Activated T-cell treated with anti-CD3 and anti-CD28 coated beads for 24 hours (primary cell): ENCODE measurements at places on chromosomes 6 and 20.

DNA sequence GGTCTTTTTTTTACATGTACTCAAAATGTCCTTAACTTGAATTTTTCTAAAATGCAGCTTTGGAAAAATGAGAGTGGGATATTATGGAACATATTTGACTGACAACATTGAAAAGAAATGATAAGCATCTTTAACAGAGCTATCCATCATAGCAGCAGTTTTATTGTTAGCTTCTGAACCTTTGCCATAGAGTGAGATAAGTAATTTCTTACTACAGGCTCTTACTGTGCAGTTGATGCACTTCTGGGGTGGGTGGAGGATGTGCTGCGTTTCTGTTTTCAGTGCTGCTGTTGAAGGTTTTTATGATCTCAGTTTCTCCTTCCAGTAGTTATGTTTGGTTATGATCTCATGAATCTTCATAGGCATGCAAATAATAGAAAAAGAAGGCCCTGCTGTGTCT is 267.0 kb downstream of the TMEM242 start:
- peak; percentile 37 for DNase-seq

- DNase-seq, result peak; percentile 70
Observed at GRCh38 chr6:139323511-139324300, 31.9 kb upstream of the TXLNB start.

- DNase-seq, result no peak
Observed at GRCh38 chr6:122372647-122373046, 26.8 kb upstream of the HSF2 start.

GRCh38 chr6:144411531-144412165 is 126.5 kb downstream of the UTRN start:
- no peak for DNase-seq

- no peak for DNase-seq
Observed at GRCh38 chr6:35173427-35174087, 32.4 kb upstream of the TCP11 start.

DNA sequence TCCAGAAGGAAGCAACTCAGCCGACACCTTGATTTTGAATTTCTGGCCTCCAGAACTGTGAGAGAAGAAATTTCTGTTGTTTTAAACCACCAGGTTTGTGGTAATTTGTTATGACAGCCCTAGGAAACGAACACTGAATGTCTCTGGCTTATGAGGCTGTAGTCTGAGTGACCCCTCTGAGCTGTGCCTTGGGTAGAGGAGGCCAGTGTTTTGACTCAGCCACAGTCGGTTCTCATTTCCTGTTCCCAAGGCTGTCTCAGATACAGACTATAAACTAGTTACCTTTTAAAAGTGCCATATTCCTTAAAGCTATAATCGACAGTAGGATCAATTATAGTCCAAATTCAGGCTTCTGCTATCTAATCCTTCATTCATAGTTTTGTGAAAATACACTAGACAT is 391.2 kb upstream of the MAP3K7 start:
- no peak for DNase-seq

GRCh38 chr6:5752391-5752680 is 254.4 kb downstream of the NRN1 start:
- no peak for DNase-seq

DNA sequence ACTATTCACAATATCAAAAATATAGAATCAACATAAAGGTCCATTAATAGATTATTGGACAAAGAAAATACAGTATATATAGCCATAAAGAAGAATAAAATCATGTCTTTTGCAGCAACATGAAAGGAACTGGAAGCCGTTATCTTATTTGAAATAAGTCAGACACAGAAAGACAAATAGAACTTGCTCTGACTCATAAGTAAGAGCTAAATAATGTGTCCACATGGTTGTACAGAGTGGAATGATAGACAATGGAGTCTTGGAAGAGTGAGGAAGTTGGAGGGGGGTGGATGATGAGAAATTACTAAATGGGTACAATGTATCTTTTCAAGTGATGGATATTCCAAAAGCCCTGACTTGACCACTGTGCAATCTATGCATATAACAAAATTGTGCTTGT is 613.5 kb downstream of the PHF3 start:
- DNase-seq, result no peak

- no peak for DNase-seq
Observed at GRCh38 chr6:167745670-167746389, 80.9 kb upstream of the AFDN start.

DNA sequence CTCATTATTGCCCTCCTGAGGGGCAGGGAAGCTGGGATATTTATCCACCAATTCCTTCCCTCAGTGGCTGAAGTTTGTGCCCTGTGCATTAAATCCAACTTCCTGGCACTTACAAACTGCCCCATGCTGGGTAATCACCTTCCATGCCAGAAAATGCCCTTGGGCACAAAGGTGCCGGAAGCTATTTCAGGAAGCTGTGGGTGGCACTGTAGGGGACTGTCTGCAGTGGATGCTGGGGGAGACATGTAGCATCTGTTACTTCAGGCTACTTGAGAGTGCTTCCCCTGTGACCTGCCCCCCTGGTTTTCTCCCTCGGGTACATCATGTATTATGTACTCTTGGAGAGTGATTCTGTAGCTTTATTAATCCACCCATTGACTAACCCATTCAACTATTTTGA is 24.7 kb upstream of the RALGAPA2 start:
- no peak for DNase-seq

DNA sequence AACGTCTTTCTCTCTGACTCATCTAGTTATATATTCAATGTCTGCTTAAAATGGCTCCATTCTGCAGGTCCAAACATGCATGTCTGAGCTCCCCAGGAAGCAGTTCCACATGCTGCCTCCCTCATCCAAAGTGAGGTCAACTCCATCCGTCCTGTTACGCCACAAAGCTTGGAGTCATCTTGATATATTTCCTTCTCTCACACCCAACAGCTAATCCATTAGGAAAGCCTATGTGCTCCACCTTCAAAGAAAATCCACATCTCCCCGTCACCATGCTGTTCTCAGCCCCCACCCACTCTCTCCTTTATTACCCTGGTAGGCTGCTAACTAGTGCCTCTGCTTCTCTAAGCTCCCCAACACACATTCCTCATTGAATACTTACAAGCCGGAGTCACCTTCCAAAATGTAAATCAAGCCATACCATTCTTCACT is 130.2 kb upstream of the SYNDIG1 start:
- DNase-seq, result no peak

DNA sequence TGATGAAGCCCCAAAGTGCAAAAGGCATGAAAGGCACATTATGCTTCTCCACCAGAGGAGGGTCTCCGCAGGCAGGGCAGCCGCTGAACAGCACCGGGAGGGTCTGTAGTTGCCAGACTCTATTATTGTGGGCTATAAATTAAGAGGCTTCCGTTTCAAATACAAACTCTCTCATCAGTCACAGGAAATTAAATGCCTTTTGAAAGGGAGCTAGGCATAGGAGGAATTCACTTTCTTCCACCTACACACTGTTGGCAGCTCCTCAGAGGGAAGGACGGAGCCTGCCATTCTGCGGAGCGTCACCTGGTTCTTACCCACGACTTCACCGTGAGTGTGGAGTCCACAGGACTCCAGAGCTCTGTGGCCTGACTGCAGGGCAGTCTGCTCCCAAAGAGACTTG is 140.8 kb upstream of the AGPAT4 start:
- DNase-seq, result no peak

DNA sequence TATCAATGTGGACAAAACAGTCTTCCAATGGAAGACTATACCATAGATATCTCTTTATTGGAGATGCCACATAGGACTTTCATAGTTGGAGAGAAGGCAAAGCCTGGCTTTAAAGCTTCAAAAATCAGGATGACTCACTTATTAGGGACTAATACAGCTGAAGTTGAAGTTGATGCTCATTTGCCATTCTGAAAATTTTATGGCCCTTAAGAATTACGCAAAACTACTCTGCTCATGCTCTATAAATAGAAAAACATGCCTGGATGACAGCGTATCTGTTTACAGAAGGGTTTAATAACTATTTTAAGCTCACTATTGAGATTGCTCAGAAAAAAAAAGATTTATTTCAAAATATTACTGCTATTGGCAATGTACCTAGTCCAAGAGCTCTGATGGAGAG is 155.5 kb upstream of the DST start:
- no peak for DNase-seq

DNA sequence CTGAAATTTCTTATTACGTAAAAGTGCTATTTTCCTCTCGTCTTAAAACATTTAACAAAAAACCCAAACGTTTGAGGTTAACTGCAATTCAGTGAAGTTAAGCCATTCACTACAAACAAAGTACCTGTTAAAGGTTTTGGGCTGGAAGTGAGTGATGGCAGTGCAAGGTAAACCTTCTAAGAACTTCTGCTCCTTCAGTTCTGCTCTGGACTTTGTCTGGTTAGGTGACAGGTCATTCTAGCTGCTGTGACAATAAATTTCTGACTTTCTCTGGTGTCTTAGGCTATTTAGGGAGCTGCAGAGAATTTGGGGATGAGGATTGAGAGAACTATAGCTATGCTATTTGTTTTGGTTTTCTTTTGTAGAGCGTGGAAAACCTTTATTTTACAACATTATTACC is 36.5 kb upstream of the NEDD9 start:
- no peak for DNase-seq

DNA sequence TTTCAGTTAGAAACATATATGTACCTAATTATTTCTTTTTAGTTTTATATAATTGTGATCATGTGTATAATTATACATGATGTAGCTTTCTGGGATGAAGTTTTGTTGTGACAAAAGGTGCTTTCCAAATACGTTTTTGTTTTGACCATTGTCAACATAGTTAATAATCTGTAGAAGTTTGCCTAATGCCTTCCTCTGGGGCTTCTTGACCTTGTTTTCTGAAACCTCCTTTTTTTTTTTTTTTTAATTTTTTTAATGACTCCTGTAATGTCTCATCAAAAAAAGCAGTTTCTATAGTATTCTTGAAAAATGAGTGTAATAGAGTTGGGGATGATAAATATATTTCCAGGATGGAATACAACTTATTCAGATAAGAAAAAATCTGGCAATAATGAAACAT is 434.7 kb upstream of the SOX4 start:
- no peak for DNase-seq

DNA sequence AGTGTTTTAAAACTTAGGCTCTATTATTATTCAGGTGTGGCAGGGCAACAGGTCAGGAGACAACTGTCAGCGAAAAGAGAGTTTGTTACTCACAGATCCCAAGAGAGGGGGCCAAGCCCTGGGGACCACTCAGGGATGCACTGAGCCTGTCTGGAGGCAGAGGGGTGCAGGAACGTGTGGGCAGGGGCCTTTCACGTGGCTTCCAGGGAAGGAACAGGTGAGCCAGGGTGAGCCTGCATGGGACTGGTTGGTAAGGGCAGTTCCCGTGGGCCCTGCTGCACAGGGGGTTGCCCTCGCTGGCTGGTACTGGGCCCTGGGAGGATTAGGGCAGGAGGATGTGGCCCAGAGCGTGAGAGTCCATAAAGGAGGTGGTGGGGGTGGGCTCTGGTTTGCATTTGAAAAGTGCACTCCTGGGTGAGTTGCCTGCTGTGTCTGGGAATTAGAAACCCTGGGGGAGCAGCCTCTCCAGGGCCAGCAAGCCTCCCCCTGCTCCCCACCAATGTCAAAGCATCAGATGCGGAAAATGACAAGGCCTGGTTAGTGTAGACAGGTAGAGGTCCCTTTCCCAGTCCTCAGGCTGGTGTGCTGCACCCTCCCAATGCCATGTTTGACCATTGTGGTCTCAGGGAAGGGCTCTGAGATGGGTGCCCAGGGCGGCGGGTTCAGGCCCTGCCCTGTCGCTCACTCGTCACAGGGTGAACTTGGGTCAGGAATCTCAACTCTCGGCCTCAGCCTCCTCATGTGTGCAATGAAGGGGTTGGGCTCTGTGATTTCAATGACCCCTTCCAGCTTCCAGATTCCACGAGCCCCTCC is 127.4 kb upstream of the RPS6KA2 start:
- DNase-seq, result no peak

GRCh38 chr20:41362748-41363140 is 3.9 kb downstream of the EMILIN3 start:
- DNase-seq, result no peak

- no peak for DNase-seq
Observed at GRCh38 chr20:20331156-20331555, 36.7 kb upstream of the INSM1 start.

DNA sequence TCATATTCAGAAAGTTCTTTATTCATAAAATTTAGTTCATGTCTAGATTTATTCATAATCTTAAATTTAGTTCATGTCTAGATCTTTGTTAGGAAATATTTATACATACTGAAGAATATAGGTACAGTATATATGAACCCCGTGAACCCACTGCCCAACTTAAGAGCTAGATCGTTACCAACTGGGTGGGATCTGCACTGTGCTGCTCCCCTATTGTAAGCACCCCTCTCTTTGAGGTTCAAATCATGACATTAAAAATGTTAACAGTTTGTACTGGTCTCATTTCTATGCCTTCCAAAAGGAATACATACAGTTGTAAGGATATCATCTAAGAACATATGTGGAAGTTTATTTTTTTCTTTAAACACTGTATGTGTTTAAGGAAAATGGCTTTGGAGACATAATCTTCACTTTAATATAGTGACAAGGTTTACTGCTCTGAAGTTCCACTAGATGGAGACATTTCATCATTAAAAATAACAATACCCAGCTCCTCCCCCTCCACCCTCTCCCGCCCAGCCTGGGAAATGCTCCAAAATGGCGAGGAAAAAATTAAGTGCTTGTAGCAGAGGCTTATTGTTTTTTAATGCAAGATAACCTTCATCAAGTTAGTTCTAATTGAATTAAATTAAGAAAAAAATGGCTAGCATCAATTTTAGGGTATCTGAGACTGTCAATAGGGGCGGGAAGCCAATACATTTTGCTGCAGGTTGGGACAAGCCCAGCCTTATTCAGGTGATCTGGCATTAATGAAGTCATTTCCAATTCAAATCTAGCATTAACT is 104.1 kb upstream of the TRAF3IP2 start:
- DNase-seq, result peak; percentile 49

DNA sequence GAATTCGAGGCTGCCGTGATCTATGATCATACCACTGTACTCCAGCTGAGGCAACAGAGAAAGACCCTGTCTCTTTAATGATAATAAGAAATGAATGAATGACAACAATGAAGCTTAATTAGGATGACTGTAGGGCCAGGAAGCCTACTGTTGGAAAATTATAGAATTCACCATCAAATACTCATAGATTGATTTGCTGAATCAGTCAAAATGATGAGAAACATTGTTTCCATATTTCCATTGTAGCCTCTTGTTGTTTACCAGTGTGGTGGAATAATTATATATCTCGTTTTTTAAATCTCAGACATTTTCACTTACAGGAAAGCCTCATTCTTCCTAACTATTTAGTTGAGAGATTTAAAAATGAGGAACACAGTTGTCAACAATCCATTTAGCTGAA is 96.2 kb downstream of the JAG1 start:
- no peak for DNase-seq
